Adipocyte (in vitro differentiated cells): ENCODE measurements at places on chromosomes 3 and 15.

DNA sequence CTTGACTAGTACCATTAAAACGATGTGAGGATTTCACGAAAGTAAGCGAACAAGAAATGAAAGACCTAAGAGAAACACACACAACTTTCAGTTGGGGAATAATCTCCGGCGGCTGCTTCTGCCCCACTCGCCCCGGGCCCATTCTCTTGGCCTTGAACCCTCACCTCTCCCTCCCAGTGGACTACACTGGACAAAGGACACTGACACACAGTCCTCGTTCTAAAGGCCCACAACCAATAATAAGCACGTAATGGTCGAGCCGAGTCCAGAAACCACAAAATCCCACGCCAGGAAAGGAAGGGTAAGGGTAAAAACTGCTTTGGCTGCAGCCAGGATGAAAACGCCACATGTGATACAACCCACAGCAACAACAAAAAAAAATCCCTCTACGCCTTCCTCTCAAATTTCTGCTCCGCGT, 469 bp downstream of the ZNF770 start:
- no peak for DNase-seq

DNA sequence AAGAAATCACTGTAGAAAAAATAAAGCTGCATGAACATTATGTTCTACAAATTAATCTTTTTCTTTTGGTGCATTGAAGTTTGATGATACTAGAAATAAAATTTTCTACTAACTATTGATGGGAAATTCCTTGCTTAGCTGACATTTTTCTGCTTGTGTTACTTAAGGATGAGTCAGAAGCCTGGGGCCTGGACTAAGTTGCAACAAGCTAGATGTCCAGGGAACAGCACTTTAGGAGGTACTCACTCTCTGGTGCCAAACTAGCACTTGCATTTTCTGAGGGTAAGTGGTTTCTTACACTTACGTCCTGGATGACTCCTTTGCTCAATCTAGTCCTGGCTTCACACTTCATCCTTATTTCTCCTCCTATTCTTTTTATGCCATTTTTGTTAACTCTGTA, 945.1 kb downstream of the IGSF11 start:
- DNase-seq, result peak; percentile 63

- peak; percentile 13 for DNase-seq
Measured at GRCh38 chr3:195411836-195412235, 31.0 kb downstream of the ACAP2 start.

- DNase-seq, result no peak
Measured at GRCh38 chr3:355622-356021, 159.1 kb downstream of the CHL1 start.

DNA sequence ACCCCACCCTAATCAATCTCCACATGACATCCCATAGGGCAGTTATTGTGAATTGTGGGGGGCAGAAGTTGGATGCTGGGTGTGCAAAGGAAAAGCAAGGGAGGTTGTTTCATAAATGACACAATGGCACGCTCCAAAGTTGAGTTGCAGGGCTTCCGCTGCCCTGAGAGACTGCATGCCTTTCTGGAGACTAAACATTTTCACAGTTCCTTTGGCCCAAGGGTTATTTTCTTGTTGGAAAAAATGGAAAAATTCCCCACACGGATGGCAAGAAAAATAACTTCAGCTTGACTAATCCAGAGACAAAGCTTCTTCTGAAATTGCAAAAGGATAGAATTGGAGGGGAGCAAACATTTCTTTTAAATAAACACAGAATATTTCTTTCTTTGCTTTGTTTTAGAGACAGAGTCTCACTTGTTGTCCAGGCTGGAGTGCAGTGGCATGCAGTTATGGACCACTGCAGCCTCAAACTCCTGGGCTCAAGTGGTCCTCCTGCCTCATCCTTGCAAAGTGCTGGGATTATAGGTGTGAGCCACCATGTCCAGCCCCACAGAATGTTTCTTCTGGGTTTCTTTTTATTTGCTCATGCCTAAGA, 19.1 kb upstream of the TPM1 start:
- peak; percentile 91 for DNase-seq
